HFFc6 (cell line): ENCODE measurements at places on chromosomes 6 and 20. TPM values are rescaled to one million over a fixed set of nuclear protein-coding genes. Genes with fewer than 3 reads are reported as not detected.

GCNT2 gene
- total RNA-seq, result 0.29 and 5.6 TPM in 2 replicates

TBC1D7 gene
- 13.9 to 14.7 TPM (median 14.6 TPM) in 3 replicates for total RNA-seq

MAS1 gene
- total RNA-seq, result not detected in 3 replicates

PCSK2 gene
- not detected in 3 replicates for total RNA-seq

OPRL1 gene
- total RNA-seq, result 0.45 to 0.85 TPM (median 0.81 TPM) in 3 replicates

PLA2G7 gene
- not detected in 3 replicates for total RNA-seq

LHFPL5 gene
- total RNA-seq, result not detected in 3 replicates

FAM162B gene
- 5.4 to 10.2 TPM (median 9.0 TPM) in 3 replicates for total RNA-seq
